ENCODE measurements at places on chromosomes 7 and 10. TPM values are rescaled to one million over a fixed set of nuclear protein-coding genes. Genes with fewer than 3 reads are reported as not detected.

DNA sequence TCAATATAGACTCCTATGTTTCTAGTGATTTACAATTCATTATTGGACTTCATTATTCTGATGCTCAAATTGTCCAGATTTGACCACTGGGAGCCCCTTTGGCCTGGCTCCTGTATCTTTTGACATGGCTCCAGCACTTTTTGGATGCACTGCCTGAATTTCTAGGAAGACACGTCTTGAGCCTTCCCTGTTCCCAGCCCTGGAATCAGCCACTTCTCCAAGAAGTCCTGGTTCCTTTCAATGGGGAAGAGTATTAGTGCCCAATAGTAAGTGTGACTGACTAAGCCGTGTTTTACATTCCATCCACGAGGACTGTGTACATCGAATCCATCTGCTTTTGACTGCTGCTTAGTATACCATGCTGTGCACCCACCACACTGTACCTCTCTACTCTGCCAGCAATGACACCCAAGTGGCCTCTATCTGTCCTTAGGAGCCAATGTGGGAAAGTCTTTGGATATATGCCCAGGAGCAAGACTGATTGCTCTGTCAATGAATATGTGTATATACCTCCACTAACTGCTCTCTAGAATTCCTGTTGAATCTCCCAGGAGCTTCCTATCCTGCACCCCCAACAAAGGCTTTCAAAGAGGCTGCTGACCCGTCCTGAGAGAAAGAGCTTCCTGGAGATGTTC, 23.2 kb upstream of the NPFFR1 start:
- H3K27ac ChIP-seq: no peak overlapping the region
- H3K36me3 ChIP-seq: no peaks in the 10 kb centered on the region
- DNase-seq: no peak
- peaks cover 2% of the 10 kb centered on the region for H3K4me1 ChIP-seq

GRCh38 chr10:16904049-16904448, 86.8 kb upstream of the RSU1 start:
- no peaks in the 10 kb centered on the region for H3K27me3 ChIP-seq
- no peaks in the 10 kb centered on the region for H3K4me1 ChIP-seq
- H3K36me3 ChIP-seq: no peaks in the 10 kb centered on the region
- no peak overlapping the region for H3K27ac ChIP-seq
- H3K4me3 ChIP-seq: no peak overlapping the region
- no peak for DNase-seq

- peaks cover 3% of the 10 kb centered on the region for H3K36me3 ChIP-seq
- no peaks in the 10 kb centered on the region for H3K27me3 ChIP-seq
- DNase-seq: no peak
- no peak overlapping the region for H3K4me3 ChIP-seq
- H3K4me1 ChIP-seq: peaks cover 24% of the 10 kb centered on the region
- no peak overlapping the region for H3K27ac ChIP-seq
Observed at GRCh38 chr7:101140746-101141382, 13.4 kb upstream of the AP1S1 start.

Gene HTR7
- total RNA-seq: 0.33 TPM

DNA sequence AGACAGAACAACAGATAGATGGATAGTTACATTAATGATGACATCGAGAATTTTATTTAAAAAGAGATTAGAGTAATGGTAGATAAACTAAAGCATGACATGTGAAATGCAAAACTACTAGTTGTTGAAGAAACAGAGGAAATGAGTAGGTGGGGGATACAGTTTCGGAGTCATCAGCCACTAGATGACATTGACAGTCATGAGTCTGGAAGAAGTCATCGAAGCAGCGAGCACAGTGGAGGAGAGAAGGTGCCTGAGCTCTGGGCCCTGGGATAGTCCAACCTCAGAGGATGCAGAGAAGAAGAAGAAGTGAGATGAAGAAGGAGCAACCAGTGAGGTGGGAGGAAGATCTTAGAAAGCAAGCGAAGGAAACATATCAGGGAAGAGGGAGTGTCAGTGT, 20.2 kb upstream of the SEC61A2 start:
- H3K27me3 ChIP-seq: no peaks in the 10 kb centered on the region
- DNase-seq: no peak
- H3K4me3 ChIP-seq: no peak overlapping the region
- no peak overlapping the region for H3K27ac ChIP-seq
- H3K4me1 ChIP-seq: no peaks in the 10 kb centered on the region

DNA sequence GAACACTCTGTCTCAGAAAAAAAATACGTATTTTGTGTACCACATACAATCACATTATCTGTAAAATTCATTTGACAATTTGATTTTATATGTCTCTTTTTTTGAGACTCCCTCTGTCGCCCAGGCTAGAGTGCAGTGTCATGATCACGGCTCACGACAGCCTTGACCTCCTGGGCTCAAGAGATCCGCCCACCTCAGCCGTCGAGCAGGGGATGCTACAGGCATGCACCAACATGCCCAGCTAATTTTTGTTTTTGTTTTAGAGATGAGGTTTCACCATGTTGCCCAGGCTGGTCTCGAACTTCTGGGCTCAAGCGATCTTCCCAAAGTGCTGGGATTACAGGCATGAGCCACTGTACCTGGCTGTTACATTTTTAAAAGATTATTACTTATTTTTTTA, 11.6 kb upstream of the BAZ1B start:
- H3K36me3 ChIP-seq: peaks cover 46% of the 10 kb centered on the region
- no peak for DNase-seq
- no peak overlapping the region for H3K27ac ChIP-seq

DNA sequence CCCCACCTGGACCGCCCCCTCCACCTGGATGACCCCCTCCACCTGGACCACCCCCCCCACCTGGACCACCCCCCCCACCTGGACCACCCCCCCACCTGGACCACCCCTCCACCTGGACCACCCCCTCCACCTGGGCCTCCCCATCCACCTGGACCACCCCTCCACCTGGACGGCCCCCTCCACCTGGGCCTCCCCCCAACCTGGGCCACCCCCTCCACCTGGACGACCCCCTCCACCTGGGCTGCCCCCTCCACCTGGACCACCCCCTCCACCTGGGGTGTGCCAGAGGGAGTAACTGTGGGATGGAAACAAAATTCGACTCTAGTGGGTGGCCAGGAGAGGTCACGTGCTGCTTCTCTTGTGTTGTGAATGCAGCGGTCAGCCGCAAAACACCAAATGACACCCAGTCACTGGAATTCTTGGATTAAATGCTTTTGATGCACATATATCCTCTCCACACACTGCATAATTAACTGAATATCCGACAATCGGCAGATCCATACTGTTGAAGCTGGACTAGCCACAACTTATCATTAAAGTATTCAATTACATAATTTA, 316.7 kb downstream of the PTPRN2 start:
- no peaks in the 10 kb centered on the region for H3K36me3 ChIP-seq
- H3K27ac ChIP-seq: no peak overlapping the region
- H3K4me1 ChIP-seq: no peaks in the 10 kb centered on the region
- no peaks in the 10 kb centered on the region for H3K27me3 ChIP-seq
- no peak overlapping the region for H3K4me3 ChIP-seq

DNA sequence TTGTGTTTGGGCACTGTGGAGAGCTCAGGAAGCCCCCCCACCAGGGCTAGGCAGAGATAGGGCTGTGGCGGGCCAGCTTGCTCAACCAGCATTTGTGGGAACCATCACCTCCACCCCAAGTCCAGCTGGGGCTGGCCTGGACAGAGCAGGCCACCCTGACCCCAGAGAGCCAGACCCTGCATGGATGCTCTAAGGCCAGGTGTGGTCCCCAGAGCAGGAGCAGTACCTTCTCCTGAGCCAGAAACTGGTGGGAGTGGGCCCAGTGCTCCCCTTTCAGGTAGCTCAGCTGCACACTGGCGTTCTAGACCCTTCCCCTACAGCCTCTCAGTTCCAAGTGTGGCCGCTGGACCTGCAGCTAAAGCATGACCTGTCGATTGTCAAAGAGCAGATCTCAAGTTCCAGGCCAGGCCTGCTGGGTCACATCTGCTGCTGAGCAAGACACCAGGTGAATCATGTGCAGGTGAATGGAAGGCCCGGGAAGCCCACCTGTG, 57.2 kb downstream of the RASGEF1A start:
- no peaks in the 10 kb centered on the region for H3K27me3 ChIP-seq
- DNase-seq: no peak
- no peak overlapping the region for H3K4me3 ChIP-seq
- no peak overlapping the region for H3K27ac ChIP-seq

DNA sequence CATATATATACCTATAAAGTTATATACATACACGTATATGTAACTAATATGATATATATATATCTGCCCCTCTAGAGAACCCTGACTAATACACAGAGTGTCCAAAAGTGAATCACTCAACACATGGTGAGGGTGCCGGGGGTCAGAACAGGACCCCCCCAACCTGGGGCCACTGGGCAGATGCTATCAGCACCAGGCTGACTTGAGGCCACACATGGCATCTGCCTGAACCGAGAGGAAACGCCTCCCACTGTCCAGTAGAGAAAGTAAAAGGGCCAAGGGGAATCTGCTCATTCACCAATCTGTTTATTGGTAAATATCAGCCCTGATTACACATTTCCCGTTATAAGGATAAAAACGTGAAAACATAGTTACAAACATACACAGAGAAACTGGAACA, 218.3 kb downstream of the PTPRN2 start:
- H3K4me3 ChIP-seq: no peak overlapping the region
- H3K27ac ChIP-seq: no peak overlapping the region
- H3K36me3 ChIP-seq: no peaks in the 10 kb centered on the region
- DNase-seq: no peak
- no peaks in the 10 kb centered on the region for H3K27me3 ChIP-seq

DNA sequence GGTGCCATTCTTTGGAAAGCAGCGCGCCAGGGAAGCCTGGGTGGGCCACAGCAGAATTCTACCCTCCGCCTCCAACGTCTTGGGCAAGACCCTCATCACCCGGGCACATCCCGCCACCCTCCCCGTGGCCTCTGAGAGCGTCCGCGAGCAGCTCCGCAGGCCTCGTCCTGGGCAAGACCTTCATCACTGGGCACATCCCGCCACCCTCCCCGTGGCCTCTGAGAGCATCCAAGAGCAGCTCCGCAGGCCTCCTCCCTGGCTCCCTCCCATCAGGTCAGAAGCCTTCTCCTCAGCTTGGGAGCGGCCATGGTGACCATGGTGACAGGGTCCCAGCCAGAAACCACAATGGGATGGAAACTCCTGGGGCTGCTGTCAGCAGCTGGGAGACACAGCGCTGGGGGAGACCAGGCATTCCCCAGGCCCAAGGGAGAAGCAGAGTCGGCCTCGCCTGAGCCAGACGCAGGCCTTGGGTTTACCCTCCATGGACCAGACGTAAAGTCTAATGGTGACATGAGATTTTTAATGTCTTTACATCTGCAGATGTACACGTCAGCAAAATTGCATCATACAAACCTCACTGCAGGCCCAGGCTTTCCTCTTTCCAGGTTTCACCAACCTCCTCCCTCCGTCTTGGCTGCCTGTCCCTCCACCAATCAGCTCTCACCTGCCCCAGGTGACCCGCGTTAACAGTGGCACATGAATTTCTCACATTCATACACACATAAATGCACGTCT, 55.1 kb upstream of the PPP2R2D start:
- no peaks in the 10 kb centered on the region for H3K4me1 ChIP-seq
- H3K4me3 ChIP-seq: no peak overlapping the region
- H3K27me3 ChIP-seq: no peaks in the 10 kb centered on the region
- H3K27ac ChIP-seq: no peak overlapping the region

Gene PRDX3
- total RNA-seq: 128 TPM

GRCh38 chr10:89588671-89589070, 53.3 kb upstream of the SLC16A12 start:
- no peak overlapping the region for H3K4me3 ChIP-seq
- no peaks in the 10 kb centered on the region for H3K27me3 ChIP-seq
- no peak for DNase-seq
- H3K4me1 ChIP-seq: no peaks in the 10 kb centered on the region
- H3K27ac ChIP-seq: no peak overlapping the region

DNA sequence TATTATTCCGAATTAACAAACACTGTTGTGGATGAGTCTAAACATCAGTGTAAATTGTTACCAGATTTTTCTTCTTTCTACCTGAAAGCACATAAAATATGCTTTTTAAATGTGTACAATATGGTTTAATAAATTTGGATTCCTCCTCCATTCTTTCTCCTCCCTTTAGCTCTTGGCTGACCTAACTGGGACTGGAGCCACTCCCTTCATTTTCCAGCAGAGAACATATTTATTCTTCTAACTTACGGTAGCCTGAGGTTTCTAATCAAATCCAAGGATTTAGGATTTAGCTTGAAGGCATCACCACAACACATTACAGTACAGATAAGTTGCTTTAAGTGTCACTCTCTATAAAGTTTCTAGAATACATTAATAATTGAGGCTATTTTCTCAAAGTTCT, 88.2 kb upstream of the SEMA3C start:
- H3K4me3 ChIP-seq: no peak overlapping the region
- no peak for DNase-seq
- no peaks in the 10 kb centered on the region for H3K36me3 ChIP-seq
- H3K27me3 ChIP-seq: no peaks in the 10 kb centered on the region

Gene AUTS2
- 44.9 TPM for total RNA-seq

GRCh38 chr10:60979667-60980104, 35.7 kb upstream of the RHOBTB1 start:
- H3K27me3 ChIP-seq: no peaks in the 10 kb centered on the region
- H3K4me3 ChIP-seq: no peak overlapping the region
- no peak for DNase-seq
- no peak overlapping the region for H3K27ac ChIP-seq

Gene HSPA12A
- 24.4 TPM for total RNA-seq

Gene IMPDH1
- total RNA-seq: 29.1 TPM
